ENCODE measurements at places on chromosomes 3 and 15.

DNA sequence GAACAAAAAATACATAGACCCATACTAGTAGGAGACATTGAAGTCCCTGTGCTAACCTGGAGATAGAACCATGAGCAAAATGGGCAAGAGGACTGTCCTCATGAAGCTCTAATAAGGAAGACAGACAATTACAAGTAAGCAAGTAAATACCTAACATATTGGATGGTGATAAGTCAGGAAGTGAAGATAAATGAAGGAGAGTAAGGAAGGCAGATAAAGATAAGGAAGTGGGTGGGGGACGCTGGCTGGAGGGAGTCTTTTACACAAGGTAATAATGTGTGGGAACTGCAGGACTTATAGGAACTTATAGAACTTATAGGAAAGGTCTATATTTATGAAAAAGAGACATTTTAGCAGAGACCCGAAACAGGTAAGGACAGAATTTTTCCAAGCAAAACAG, 148.9 kb upstream of the ABI3BP start:
- DNase-seq: no peak

DNA sequence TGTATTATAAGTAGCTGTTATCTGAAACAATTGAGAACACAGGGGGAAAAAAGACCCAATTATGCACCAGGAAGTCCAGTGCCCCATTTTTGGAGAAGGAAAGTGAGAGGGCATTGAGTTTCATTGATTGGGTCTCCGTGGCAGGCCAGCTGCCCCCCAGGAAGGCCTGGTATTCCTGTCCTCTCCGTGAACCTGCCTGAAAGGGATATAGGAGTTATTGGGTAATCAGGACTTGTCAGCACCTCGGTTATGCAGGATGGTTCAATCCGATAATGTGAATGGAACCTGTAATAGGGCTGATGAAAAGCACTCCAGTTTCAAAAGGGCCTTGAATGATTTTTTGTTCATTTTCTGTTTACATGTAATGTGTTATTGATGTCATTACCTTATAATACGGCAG, 122.0 kb upstream of the RARB start:
- peak; percentile 1 for DNase-seq

DNA sequence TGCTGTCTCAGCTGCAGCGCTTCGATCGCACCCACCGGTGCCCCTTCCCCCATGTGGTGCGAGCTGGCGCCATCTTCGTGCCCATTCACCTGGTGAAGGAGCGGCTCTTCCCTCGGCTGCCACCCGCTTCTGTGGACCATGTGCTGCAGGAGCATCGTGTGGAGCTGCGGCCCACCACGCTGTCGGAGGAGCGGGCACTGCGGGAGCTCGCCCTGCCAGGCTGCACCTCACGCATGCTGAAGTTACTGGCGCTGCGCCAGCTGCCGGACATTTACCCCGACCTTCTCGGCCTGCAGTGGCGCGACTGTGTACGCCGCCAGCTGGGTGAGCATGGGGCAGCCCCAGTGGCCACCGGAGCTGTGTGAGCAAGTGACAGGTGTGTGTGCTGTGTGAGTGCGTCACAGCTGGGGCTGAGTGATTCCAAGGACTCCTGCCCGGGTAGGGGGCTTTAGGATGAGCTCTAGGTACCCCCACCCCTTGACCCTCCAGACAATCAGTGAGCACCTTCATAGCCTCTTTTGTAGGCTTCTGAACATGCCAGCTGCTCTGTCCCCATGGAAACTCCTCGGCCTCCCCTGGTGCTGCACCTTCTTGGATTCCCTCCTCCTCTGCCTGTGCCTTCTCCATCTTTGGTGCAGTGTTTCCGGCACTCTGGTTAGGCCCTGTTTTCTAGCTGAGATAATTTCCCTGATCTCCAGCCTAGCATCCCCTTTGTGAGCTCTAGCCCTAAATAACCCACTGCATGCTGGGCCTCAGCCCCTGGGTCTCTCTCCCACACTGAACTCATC, 7.0 kb downstream of the C15orf39 start:
- no peak for DNase-seq

DNA sequence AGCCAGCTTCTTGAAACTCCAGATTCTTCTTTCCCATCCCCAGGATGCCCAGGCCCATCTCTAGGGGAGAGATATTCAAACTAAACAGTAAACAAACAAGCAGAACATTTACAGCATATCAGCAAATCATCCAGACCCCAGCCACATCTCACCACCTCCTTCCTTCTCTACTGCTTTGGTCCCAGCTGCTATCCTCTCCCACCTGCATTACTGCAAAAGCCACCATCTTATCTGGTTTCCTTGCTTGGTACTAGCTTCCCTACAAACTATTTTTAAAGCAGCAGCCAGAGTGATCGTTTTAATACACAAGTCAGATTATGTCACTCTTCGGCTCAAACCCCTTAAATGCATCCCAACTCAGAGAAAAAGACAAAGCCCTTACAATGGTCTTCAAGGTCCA, 4.8 kb downstream of the LYSMD2 start:
- no peak for DNase-seq

GRCh38 chr15:82789491-82789890, 16.4 kb downstream of the FSD2 start:
- peak; percentile 6 for DNase-seq

DNA sequence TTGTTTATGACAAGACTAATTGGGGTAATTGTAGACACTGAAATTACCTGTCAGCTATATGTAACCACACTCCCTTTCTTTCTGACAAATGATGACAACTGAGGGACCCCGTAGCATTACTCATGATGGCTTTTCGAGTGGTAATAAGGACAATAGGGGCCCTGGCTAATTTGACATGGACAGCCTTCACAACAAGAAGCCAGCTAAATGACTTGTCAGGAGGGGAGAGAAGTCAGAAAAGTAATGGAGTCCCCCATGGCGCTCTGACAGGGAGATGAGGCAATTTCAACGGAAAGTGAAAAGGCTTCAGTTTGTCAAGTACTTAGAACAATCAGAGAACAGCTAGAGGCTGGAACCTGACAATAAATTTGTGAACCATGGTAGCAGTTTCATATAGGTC, 177.3 kb downstream of the CDIN1 start:
- no peak for DNase-seq

- DNase-seq: peak; percentile 77
Observed at GRCh38 chr3:44568561-44568960, 13.6 kb downstream of the ZKSCAN7 start.

- peak; percentile 25 for DNase-seq
Observed at GRCh38 chr15:46365572-46365971, 730.7 kb downstream of the SQOR start.

DNA sequence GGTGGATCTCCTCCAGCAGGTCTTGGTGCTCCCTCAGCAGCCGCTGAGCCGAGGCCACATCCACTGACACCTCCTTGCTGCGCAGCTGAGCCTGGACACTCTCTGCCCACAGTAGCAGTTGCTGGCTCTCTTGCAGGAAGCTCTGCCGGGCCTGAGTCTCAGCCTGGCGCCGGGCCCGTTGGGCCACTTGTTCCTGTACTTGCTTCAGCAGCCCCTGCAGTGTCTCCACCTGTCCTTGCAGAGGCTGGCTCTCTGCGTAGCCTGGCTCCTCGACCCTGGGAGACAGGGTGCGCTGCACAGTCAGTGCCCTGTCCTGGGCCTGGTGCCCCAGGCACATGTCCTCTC, 15.5 kb downstream of the SPTBN5 start:
- DNase-seq: no peak

GRCh38 chr15:24752354-24752753, 76.8 kb downstream of the NPAP1 start:
- no peak for DNase-seq

DNA sequence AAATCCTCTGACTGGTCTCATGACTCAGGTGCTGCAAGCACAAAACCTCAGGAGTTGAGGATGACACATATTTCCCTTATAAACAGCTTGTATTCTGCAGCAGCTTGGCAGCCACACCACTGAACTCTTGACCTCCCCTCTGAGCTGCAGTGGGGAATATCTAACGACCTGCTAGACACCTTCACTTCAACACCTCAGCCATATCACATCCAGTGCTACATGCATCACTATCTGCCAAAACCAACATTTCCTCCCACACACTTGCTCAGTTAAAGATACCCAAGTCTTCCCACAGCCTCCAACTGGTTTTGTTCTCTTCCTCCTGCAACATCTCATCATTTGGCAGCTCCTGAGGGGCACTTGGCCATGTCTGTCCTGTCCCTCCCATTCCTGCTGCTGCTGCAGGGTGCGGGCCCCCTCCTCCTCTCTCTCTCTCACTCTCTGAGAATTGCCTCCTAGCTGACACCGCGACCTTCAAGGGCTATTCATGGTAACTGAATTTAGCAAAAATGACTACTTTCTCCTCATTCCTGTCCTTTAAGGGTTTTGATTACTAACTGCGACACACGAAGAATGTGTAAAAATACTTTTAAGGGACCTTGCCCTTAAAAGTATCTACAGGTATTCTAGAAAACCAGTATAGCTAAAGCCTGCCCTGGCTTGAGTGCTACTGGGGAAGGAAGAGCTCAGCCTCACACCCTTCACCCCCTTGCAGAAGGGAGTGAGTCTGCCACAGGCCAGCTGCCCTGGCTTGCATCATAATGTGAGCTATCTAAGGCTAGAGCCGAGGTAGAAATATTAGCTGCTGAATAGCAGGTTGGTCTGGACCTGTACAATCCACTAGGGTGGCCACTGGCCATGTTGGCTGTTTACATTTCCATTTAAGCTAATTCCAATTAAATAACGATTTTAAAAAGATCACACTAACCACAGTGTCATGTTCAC, 5.0 kb upstream of the CCR9 start:
- DNase-seq: peak; percentile 71
